Stimulated activated CD4-positive, alpha-beta T cell treated with anti-CD3 and anti-CD28 coated beads, Interleukin-4, amount 100 ng/mL, for 4 hours (primary cell): ENCODE measurements at places on chromosomes 16 and 17.

- no peak for DNase-seq
Observed at GRCh38 chr16:85178596-85178995, 66.3 kb upstream of the CIBAR2 start.

GRCh38 chr16:65136681-65137080, 14.8 kb upstream of the CDH11 start:
- no peak for DNase-seq

DNA sequence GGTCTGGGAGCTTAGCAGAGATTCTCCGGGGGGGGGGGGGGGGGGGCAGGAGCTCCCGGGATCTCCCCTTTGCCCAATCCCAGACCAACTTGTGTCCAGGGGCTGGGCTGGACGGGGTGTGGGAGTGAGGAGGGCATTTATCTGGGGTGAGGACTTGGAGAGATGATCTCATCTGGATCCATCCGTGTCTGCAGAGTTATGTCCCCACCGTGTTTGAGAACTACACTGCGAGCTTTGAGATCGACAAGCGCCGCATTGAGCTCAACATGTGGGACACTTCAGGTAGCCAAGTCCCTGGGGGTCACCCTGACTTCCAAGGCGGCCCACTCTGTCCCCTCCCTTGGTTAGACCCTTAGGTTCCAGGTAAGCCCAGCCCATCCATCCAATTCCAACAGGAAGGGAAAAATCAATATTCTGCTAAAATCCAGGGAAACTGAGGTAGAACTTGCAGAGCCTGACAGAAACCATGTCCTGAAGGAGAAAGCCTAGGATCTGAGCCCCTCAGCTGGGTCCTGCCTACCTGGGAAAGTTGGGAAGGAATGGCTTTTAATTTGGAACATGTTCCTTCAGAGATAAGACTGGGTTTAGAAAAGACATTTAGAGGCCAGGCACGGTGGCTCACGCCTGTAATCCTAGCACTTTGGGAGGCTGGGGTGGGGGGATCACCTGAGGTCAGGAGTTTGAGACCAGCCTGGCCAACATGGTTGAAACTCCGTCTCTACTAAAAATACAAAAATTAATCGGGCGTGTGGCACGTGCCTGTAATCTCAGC, 921 bp downstream of the RND2 start:
- no peak for DNase-seq

- DNase-seq, result no peak
Observed at GRCh38 chr16:88883946-88884345, 17.5 kb upstream of the PABPN1L start.
